ENCODE measurements at places on chromosomes 12 and 14.

- peak; percentile 93 for DNase-seq
These were observed 130.3 kb upstream of the FUT8 start for GRCh38 chr14:65281991-65282895.

GRCh38 chr12:30823764-30824163 is 69.0 kb upstream of the CAPRIN2 start:
- no peak for DNase-seq

DNA sequence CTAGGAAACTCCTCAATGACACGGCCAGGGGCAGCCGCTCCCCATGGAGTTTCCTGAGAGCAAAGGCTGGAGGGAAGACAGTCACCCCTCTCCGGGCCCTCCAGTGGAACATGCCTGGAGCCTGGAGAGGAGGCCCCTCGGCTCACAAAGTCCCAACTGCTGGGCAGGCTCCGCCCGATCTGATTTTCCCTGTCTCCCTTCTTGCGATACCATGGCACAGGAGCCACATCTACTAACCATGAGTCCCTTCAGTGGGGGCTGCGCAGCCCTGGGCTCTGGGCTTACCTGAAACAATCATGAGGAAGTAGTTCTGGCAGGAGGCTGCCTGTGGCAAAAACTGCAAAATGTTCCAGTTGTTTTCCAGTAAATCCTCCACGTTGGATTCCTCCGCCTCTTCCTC is 15.3 kb downstream of the P2RX2 start:
- no peak for DNase-seq

DNA sequence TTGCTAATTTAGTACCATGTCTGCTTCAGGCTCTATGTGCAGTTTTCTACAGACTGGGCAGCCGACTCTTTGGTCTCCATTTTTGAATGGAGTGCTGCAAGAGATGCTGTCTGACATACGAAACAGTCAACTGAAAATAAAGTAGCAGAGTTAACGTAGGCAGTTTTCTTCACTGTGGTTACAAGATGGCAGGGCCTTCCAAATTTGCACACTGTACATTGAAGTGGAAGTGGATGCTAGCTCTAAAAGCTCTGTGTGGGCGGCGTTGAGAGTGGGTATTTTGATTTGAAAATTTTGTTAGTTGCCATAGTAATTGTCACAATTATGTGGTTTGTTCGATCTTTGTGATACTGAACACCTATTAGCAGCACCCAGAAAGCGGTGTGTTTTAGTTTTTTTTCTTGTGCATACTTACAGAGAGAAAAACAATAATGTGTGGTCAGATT is 154.9 kb upstream of the ATP2B1 start:
- DNase-seq: no peak

- DNase-seq: no peak
These were observed 785.8 kb downstream of the MED13L start for GRCh38 chr12:115491511-115492250.

DNA sequence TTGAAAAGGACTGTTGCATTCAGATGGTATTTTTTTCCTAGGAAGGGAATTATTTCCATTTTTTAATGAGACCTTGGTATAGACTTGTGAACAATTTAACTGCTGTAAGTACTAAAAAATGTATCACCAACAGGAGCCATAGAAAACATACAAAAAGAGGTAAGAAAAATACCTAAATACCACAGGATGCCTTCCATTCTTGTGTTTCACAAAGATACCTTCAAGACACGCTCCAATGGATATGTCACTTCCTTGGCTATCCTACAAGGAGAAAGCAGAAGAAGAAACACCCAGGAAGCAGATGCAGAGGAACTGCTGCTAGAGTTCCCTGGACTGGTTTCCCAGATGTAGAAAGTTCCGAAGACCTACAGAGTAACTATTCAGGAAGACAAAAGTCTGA is 54.2 kb downstream of the PTPN21 start:
- DNase-seq: no peak

Measured in AG10803 (cell line).